Activated T-helper 1 cell treated with anti-CD3 and anti-CD28 coated beads, Interleukin-12 subunit alpha, Interleukin-12 subunit beta, Interleukin-2, Interleukin-4 antibody, amounts not matched to agents 30 ng/mL and 10 ng/mL and 1 ng/mL, durations not matched to agents 14 hours and 24 hours and 36 hours (primary cell): ENCODE measurements at places on chromosomes 16 and 17.

DNA sequence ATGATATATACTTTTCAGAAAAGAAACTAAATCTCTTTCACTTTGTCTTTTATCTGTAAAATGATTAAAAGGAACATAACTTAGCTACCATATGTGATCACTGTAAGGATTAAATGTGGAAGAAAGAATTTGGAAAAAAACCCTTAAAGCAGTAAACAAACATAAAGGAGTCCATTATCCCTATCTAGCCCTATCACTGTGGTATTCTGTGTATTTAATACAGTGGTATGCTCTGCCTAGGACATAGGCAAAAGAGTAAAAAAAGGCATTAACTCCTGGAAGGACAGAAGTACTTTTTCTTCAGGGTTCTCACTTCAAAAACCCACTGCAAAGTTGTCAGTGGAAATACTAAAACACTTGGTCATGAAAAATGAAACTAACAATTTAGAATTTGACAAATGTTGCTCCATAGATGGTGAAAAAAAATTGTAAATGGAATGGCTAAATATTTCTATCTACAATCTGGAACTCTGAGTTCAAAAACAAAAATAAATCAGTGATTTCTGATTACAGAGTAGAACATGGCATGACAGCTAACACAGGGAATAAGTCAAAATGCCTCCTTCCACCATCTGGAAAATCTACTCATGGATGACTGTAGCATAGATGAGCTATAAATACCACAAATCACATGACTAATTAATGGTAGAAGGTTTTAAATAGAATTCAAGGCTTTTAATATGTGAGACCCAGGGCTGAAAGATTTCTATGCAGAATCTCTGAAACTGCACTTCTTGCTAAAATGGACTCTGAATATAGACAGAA is 140.1 kb downstream of the ITFG1 start:
- no peak for DNase-seq

DNA sequence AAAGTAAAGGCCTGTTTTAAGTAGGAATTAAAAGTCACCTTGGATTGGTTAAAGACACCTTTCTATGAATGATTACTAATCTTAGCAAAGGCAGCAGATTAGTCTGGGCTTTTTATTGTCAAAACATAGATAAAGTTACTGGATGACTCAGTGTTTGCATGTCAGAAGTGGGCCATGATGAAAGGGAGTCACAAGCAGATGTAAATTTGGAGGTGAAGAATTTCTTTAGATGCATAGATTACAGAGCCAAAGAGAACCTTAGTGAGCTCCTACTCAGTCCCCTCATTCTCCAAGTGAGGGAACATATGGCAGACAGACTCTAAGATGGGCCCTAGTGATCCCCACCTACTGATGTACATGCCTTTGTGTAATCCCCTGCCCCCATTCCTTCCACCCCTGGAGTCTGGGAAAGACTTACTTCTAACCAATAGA is 124.5 kb downstream of the HS3ST3A1 start:
- DNase-seq: no peak

GRCh38 chr16:46573834-46574159 is 47.4 kb downstream of the SHCBP1 start:
- DNase-seq: no peak

- DNase-seq: no peak
Observed at GRCh38 chr16:19284207-19284606, 1.3 kb upstream of the CLEC19A start.

GRCh38 chr17:6512552-6512951 is 43.8 kb downstream of the PITPNM3 start:
- no peak for DNase-seq
